ENCODE measurements at places on chromosomes 3 and 15. TPM values are rescaled to one million over a fixed set of nuclear protein-coding genes. Genes with fewer than 3 reads are reported as not detected.

The SNX22 gene
- 0.81 TPM for total RNA-seq

The FOXL2 gene
- 2.6 TPM for total RNA-seq

The SPTSSB gene
- not detected for total RNA-seq

The GOLGA8G gene
- not detected for total RNA-seq

The FAM227B gene
- total RNA-seq, result 0.91 TPM

The PCOLCE2 gene
- 30.3 TPM for total RNA-seq

The GRM7 gene
- total RNA-seq, result not detected

The NME9 gene
- total RNA-seq, result not detected

The ZKSCAN7 gene
- not detected for total RNA-seq

The SLC27A2 gene
- total RNA-seq, result 37.7 TPM

The AQR gene
- 32.5 TPM for total RNA-seq

The CASR gene
- total RNA-seq, result not detected

The GOLGA8S gene
- total RNA-seq, result 0.18 TPM

The GOLGA6L6 gene
- total RNA-seq, result not detected

The GOLGA6L7 gene
- not detected for total RNA-seq

The GOLGA8K gene
- 0.42 TPM for total RNA-seq

The EPHB1 gene
- 0.23 TPM for total RNA-seq

The GXYLT2 gene
- 1.1 TPM for total RNA-seq

The RHOV gene
- total RNA-seq, result 4.2 TPM

The C2CD4B gene
- 0.19 TPM for total RNA-seq

The SLC12A8 gene
- total RNA-seq, result 1.2 TPM

The PEX11A gene
- total RNA-seq, result 6.7 TPM

The CHST13 gene
- total RNA-seq, result 0.78 TPM

The LDHAL6B gene
- not detected for total RNA-seq

The RTP3 gene
- not detected for total RNA-seq

The SETMAR gene
- 9.8 TPM for total RNA-seq

The CD200R1L gene
- total RNA-seq, result not detected

The TF gene
- 0.57 TPM for total RNA-seq

The CHRNA3 gene
- 1.0 TPM for total RNA-seq

The RSL24D1 gene
- 89.0 TPM for total RNA-seq

The MDFIC2 gene
- not detected for total RNA-seq

The IL17RB gene
- 0.83 TPM for total RNA-seq

The SYNPR gene
- total RNA-seq, result not detected

Measured in A549 treated with Mapracorat at 1 μM for 4 hours (cell line).